Substantia nigra (tissue), 51 donors: ENCODE measurements at places on chromosomes 3 and 15.

DNA sequence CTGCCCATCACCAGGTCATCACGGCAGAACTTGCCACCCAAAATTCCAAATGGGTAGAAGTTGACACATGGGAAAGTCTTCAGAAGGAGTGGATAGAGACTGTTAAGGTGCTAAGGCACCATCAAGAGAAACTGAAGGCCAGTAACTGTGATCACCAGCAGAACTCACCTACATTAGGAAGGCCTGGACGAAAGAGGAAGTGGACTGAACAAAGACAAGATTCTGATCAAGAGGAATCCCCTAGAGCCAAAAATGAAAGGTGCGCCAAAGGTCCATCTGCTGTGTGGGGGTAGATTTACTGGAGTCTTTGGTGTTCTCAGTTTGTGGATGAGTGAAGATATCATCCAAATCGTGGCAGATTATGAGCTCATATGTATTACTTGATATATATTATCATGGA is 46.3 kb upstream of the P3H2 start:
- no peak for DNase-seq

DNA sequence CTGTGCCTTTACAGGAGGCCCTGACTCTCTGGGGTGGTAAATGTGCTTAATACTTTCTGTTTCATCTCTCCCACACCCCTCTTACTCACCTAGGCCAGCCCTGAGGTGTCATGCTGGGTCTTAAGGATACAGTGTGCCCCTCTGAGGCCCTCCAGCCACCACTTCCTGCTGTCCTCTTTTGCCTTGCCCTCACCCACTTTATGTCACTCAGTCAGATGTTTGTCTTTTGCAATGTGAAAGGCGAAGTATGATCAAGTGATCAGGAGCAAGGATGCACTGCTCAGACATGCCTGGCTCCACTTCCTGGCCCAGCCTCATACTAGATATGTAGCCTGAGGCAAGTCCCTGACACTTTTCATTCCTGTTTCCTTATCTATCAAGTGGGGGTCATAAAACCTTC is 339.0 kb upstream of the NR2E3 start:
- no peak for DNase-seq

GRCh38 chr3:191255156-191255555 is 56.1 kb downstream of the OSTN start:
- no peak for DNase-seq

DNA sequence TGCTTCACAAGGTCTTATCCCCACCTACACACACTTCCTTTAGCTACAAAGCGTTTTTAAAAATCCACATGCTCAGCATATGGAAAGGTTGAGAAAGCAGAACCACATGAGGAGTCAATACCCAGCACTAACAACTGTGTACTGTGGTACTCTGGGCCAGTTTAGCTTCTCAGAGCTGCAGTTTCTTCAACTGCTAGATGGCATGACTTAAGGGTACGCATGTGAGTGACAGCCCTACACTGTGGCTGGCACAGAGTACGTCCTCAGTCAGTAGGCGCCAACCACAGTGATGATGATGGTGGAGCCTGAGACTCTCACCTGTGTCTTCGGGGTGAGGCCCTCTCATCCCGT is 17.4 kb downstream of the CCDC12 start:
- DNase-seq: no peak

DNA sequence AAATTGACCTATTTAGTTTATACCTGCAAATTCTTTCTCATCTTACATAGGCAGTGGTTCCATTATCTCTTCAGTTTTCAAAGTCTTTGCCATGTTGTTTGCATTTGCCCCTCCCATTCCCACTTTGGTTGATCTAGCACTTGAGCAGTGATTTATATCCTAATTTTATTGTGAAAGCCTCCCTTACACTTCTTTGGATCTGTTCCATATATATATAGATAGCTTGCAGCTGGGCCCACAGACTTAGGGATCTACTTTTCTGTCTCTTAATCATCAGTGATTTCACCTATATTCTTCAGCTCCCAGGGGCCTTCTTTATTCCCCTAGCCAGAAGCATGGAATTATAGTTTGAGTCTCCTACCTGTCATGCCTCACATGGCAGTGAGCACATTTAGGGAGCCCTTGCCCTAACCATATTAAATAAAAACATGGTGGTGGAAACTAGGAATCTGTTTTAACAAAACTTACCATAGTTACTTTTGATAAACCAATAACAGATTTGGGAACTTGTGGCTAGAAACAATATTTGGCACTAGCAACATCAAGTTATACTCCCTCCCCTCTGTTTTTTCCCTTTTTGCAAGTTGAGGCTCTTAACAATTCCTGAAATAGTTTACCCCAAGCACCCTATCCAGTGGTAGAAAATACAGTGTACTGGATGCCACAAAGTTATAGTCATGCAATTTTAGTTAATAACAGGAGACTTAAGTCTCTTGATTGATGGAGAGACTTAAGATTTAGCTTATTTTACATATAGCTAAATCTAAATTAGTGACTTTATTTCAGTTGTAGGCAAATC is 41.7 kb downstream of the ARIH1 start:
- DNase-seq: no peak

DNA sequence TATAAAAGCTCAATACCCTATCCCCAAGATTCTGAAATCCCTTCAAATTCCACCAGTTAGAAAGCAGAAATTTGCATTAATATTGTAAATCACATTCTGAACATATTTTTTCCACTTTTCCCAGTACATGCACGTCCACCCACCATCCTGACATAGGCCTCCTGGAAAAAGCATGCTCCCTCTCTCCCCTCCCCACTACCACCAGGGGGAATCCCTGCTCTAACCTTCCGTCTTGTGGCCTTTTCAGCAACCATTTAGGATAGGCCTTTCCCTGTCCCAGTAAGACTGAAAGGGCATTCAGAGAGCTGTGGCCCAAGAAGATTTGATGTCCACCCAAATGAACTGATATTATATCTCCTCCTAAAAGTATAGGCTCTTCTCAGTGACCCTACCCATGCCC is 182.1 kb downstream of the ARRDC4 start:
- no peak for DNase-seq

GRCh38 chr15:80441714-80442113 is 37.5 kb downstream of the ARNT2 start:
- DNase-seq: no peak

GRCh38 chr3:193520738-193521137 is 34.0 kb downstream of the ATP13A4 start:
- no peak for DNase-seq

- DNase-seq: no peak
Measured at GRCh38 chr3:158769549-158769948, 32.3 kb upstream of the MFSD1 start.

- DNase-seq: no peak
Measured at GRCh38 chr3:178802993-178803693, 266.9 kb downstream of the KCNMB2 start.

GRCh38 chr3:68032209-68032608 is 377.8 kb upstream of the SUCLG2 start:
- DNase-seq: no peak

DNA sequence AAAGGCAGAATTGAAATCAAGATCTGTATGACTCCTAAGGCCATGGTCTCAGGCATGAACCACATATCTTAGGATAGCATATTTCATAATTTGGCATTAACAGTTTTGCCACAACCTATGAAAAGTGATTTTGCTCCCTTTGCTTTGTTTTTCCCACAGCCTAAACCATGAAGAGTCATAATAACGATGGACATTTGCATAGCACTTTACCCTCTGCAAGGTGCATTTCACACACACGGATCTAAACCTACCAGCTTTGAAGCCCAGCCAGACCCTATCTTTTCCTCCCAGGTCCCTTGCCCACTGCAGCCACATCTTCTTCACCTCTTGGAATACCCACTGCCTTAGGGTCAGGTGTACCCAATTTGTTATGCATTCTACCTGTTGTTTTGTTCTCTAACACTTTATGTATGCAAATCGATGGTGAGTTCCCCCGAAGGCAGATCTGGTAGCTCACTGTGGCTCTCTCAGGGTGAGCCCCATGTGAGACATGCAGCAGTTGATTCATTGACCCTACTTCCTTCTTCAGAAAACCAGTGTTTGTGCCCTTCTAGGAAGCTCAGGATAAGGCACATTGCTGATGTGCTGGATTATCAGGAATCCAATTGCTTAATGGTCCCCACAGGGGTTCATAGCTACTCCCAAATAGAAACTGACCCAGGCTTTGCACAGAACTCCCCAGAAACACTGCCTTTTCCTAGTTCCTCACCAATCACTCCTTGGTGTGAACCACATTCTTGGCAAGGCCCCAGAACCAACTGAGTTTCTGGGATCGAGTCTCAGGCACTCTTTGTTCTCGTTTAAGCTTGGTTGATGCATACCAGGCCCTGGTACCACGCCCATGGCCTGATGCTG is 8.7 kb downstream of the ARHGAP31 start:
- no peak for DNase-seq

GRCh38 chr3:150757768-150758167 is 5.2 kb downstream of the SIAH2 start:
- no peak for DNase-seq

DNA sequence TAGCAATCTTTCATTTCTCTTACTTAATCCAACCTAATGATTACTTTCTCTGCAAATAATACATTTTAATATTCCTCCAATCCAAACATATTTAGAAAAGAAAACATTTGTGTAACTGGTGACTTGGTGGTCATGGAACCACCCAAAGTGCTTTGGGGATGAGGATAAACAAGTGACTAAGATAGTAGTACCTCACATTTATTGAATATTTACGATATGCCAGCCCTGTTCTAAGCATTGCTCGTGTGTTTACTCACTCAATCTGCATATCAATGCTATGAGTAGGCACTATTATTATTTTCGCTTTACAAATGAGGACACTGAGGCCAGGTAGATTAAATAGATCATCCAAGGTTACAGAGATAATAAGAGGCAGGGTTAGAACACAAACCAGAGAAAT is 189.5 kb downstream of the SHOX2 start:
- no peak for DNase-seq

DNA sequence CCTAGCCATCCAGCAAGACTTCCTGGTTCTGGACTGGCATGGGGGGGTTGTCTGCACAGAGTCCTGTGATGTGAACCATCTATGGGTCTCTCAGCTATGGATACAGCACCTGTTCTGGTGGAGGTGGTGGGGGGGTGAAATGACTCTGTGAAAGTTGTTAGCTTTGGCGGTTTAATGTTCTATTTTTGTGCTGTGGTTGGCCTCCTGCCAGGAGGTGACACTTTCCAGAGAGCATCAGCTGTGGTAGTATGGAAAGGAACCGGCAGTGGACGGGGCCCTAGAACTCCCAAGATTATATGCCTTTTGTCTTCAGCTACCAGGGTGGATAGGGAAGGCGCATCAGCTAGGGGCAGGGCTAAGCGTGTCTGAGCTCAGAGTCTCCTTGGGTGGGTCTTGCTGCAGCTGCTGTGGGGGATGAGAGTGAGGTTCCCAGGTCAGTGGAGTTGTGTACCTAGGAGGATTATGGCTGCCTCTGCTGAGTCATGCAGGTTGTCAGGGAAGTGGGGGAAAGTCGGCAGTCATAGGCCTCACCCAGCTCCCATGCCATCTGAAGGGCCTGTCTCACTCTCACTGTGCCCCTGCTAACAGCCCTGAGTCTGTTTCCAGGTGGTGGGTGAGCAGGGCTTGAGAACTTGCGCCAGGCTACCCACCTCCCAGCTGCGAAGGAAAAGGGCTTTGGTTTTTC is 7.1 kb upstream of the LARS2 start:
- DNase-seq: no peak

DNA sequence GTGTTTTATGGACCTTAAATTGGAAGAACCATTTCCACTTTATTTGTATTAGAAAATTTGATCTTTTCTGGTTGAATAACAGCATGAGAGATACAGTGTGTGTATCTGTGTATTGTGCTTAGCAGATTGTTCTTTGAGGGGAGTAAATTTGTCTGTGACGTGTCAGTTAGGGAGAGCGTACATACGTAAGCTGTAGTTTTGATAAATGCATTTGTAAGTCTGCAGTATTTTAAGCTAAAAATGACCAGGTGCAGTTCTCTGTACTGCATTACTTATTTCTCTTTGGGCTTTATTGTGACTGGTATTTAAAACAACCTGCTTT is 264.8 kb downstream of the ROBO2 start:
- DNase-seq: no peak

DNA sequence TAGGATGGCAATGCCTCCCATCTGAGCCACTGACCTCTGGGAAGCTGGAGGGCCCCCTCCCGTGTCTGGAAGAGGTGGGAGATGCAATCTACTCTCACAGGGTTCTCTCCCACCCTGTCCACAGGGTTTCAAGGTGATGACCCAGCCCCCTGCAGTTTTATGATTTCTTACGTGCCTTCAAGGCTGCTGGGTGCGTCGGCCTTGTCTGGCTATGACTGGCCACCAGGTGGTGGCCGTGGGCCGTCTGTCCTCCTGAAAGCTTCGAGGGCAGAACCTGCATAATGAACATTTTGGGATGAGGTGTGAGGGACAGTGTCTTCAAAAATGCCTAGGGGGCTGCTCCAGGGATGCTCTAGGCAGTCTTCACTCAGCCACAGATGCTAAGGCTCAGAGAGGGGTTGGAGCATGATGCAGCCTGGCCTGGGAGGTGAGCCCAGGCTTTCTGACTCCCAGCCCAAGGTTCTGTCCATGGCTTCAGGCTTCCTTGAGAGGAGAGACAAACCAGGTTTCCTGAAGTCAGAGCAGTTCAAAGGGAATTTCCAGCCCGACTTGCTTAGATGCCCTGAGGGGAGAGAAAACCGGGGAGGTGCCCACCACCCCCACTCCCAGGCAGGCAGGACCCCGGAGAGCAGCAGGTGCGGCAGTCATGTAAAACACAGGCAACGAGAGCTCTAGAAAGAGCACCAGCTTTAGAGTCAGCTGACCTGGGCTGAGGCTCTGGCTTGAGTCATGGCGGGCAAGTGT is 18.7 kb downstream of the ISG20 start:
- DNase-seq: no peak

- DNase-seq: no peak
Measured at GRCh38 chr15:36777926-36778325, 198.5 kb downstream of the CDIN1 start.

DNA sequence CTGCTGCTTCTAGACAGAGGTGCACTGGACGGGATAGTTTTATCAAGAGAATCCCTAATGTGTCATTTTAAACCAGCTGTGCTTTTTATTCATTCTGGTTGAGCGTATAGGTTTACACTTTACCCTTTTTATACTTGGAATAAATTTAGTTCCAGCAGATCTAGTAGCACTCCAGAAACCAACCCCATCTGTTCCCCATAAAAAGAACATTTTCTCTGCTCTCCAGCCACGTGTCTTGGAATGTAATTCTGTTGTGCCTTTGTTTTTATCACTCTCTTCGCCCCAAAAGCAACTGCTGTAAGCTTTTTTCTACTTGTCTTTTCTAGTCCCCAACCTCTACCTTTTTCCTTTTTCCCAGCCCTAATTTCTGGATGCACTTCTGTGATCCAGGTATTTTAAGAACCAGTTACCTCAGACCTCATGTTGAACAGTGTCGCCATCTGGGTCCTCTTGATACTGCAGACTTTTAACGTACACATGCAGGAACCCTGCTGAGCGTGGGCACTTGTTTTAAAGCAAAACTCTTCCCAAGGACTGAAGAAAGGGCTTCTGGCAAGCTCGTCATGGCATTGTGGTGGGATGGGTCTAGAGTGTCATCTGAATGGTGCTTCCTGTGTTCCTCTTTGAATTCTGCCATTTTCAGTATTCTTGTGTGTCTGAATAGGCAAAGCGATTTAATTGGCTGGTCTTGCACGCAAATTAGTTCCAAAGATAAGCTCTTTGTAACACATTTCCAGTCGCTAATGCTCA is 5.7 kb upstream of the EXOG start:
- DNase-seq: no peak

GRCh38 chr3:124934577-124934976 is at the start of gene MUC13:
TSS of gene MUC13 (minus strand) at chr3:124934751. CDS start at chr3:124934712, 39 bp downstream.
- no peak for DNase-seq

- DNase-seq: no peak
Measured at GRCh38 chr3:170734735-170735065, 135.3 kb downstream of the RPL22L1 start.
